Hematopoietic multipotent progenitor cell treated with erythropoietin and hydrocortisone succinate and interleukin-3 and kit ligand, for 15 days (in vitro differentiated cells): ENCODE measurements at places on chromosomes 6 and 20.

- no peak for DNase-seq
Measured at GRCh38 chr20:41861772-41862422, 243.7 kb upstream of the CHD6 start.

GRCh38 chr20:53826597-53827291 lies 233.1 kb upstream of the ZNF217 start:
- no peak for DNase-seq

DNA sequence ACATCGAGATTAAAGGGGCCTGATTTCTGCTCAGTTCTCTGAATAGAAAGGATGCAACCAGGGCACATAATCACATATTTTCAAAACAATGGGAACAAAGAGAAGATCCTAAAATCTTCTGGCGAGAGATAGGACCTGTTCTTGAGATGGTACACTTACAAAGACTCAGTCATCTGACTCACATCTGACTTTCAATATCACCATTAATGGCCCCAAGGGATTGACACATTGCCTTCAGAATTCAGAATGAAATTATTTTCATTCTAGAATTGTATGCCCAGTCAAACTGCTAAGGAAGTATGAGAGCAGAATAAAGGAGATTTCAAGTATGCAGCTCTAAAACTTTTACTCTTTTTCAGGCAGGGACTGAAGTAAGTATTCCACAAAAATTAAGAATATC lies 240.7 kb upstream of the POU3F2 start:
- no peak for DNase-seq

- no peak for DNase-seq
Measured at GRCh38 chr6:50270415-50270814, 220.7 kb upstream of the DEFB112 start.

DNA sequence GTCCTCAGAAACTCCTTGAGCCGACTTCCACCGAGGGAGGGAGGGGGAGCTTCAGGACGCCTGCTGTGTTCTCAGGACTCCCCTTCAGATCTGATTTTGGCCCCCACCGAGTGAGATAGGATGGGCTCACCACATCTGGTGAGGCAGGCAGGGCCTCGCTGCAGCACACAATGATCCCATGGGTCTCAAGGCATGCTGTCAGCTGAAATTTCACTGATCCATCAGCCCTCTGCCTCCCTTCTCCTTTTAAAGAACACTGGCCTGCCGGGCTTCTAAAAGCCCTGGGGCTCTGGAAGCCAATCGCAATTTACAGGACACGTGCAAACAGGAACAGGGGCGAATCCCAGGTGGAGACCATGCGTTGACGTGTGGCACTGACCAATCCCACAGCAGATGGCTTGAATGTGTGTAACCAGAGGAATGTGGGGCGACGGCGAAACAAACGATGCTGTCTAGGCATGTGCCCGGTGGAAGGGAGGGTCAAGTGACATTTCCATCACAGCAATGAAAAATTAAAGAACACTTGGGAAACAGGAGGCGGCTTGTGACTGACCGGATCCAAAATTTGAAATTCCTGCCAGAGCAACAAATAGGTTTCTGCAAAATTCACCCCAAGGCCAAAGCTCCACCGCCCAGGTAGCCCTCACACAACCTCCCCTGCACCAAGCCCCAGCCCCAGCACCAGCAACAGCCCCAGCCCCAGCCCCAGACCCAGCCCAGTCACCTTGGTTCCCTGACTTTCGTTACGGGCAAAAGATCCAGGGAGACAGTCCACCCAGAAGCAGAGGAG lies 167.1 kb upstream of the ZNF337 start:
- DNase-seq = no peak

DNA sequence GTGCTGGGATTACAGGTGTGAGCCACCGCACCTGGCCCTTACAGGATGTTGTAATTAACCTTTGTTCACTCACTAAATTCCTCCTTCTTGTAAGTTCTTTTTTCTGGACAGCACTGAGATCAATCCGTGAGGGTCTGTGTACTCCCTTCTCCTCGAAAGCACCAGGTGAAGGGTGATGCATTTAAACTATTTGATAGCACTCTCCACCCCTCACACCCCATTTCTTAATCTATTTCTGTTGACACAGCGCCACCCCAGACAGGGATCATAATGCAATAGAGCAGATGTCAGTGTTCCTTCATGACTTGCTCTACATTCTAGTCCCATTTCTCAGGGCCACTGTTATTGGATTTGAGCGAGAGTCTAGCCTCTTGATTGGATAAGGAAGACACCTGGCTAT lies 46.3 kb downstream of the PPP1R14C start:
- no peak for DNase-seq

DNA sequence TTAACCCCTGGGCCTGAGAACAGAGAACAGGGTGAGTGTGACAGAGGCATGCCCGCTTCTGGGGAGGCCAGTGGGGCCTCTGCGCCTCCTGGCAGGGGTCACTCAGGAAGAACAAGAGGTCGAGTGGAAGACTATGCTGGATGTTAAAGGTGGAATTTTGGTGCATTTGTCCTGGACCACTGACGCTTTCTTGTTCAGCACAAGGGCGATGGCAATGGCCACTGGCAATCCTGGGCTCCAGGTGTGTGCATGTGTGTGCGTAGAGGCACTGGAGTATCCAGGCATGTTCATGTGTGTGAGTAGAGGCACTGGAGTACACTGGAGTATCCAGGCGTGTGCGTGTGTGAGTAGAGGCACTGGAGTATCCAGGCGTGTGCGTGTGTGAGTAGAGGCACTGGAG lies 23.5 kb upstream of the NPBWR2 start:
- no peak for DNase-seq

DNA sequence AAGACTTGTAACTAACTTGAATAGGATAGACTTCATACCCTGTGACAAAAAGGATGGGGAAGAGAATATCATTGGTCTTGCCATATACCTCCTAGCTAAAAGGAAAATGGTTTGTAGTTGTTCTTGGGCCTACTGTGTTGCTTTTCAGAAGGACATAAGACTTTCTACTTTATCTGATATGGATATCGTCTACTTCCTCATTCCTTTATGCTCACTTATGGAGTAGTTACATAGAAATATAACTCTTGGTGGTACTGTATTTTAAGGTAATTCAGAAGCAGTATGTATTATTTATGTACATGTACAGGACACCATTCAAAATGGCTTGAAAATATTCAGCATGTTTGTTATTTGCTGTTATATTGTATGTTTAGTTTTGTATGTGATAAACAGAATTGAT lies 8.0 kb downstream of the FAM217B start:
- DNase-seq = no peak

- DNase-seq = no peak
Measured at GRCh38 chr6:161227004-161227960, 46.6 kb downstream of the AGPAT4 start.

- DNase-seq = no peak
Measured at GRCh38 chr6:38307740-38308139, 332.0 kb downstream of the BTBD9 start.
